ENCODE measurements at places on chromosomes 6 and 20.
A peak's percentile ranks its signal among the peaks of the same experiment; 100 is the strongest.

DNA sequence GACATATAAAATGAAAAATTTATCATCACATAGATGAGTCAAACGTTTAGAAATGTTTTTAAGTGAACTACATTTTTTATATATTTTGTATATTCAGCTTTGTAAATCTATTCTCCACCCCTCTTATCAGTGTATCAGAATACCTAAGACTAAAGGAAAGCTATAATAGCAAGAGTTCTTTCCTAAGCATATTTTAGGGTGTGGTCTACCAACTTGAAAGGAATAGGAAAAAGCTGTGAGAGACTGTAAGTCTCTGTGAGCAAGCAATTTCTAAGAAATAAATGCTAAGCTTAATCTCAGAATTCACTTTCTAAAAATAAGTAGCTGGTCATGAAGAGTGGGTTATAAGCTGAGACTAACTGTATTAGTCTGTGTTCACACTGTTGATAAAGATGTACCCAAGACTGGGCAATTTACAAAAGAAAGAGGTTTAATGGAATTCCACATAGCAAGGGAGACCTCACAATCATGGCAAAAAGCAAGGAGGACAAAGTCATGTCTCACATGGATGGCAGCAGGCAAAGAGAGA, 175.4 kb upstream of the PREP start:
- no peak for DNase-seq

GRCh38 chr6:163459536-163459935, 45.0 kb downstream of the QKI start:
- DNase-seq = no peak

- DNase-seq = peak; percentile 81
Measured at GRCh38 chr6:11241793-11242201, 9.3 kb upstream of the NEDD9 start.

GRCh38 chr6:71603021-71603420, 283.3 kb upstream of the RIMS1 start:
- DNase-seq = no peak

- peak; percentile 87 for DNase-seq
Measured at GRCh38 chr20:32536851-32537656, 48.1 kb downstream of the NOL4L start.

Measured in body of pancreas (tissue), 4 donors.